Foreskin melanocyte (primary cell): ENCODE measurements at places on chromosomes 16 and 17.
A peak's percentile ranks its signal among the peaks of the same experiment; 100 is the strongest.

- DNase-seq: no peak
These were observed 35.6 kb downstream of the PRKCA start for GRCh38 chr17:66337866-66338485.

GRCh38 chr16:50960517-50961202, 190.4 kb downstream of the SALL1 start:
- no peak for DNase-seq

DNA sequence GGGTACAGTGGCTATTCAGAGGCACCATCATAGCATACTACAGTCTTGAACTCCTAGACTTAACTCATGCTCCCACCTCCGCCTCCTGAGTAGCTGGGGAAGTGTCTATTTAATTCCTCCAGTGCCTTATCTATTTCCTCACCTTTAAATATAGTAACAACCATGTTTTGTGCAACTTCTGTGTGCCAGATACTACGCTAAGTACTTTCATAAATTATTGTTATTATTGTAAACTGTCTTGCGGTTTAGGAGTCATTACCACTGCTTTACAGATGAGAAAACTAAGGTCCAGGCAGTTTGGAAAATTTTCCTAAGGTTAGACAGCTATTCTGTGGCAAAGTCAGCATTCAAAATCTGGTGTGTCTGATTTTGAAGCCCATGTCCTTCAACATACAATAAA, 359.1 kb upstream of the XYLT1 start:
- DNase-seq: no peak

- no peak for DNase-seq
These were observed 2.3 kb upstream of the UBALD2 start for GRCh38 chr17:76262732-76263344.

DNA sequence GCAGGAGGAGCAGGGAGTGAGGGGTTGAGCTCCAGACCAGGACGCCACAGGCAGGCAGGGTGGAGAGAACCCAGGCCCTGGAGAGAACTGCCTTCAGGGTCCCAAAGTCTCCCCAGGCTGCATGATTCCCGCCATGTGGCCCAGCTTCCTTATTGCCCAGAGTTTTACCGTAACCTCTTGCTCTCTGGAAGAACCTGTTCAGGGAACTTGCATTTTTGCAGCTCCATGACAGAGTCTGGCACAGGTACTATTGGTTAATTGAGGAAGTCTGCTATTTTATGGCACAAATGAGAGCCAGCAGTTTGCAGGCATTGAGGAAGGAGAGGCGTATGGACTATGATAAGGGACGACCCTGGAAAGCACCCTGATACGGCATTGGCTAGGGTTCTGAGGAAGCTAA, 11.6 kb upstream of the NOS2 start:
- no peak for DNase-seq

DNA sequence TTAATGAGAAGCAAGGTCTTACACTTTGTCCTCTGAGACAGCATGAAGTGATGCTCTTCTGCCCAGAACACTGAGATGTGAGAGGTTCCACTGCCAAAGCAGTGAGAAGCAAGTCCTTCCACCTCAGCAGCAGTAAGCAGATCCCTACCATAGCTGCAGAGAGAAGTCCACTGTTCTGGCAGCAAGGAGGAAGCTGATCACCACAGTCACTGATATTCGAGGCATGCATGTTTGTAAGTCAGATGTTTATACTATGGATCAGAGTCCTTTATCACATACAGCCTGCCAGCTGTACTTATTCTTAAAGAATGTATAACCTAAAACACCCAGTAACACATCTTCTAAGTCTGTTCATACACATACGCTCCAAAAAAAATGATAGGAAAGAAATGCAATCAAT, 18.2 kb upstream of the METTL2A start:
- DNase-seq: no peak

DNA sequence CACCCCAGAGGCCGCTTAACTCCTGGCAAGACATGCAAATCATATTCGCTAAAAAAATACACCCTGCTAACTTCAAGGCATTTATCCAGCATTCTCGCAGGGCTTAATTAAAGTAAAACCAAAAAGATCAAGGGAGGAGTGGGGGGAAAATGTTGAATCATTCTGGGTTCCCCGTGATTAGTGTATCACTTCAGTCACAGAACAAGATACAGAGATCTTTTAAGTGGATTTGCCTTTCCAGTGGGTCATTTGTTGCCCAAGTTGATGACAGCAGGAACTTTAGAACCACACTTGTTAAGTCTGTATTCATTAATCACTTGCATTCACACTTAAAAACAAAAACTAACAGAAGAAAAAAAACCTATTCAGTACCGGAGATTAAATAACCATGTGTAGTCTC, 17.3 kb downstream of the CRYBA1 start:
- DNase-seq: no peak

- DNase-seq: no peak
These were observed 119.5 kb upstream of the TNRC6C start for GRCh38 chr17:77838748-77839697.

DNA sequence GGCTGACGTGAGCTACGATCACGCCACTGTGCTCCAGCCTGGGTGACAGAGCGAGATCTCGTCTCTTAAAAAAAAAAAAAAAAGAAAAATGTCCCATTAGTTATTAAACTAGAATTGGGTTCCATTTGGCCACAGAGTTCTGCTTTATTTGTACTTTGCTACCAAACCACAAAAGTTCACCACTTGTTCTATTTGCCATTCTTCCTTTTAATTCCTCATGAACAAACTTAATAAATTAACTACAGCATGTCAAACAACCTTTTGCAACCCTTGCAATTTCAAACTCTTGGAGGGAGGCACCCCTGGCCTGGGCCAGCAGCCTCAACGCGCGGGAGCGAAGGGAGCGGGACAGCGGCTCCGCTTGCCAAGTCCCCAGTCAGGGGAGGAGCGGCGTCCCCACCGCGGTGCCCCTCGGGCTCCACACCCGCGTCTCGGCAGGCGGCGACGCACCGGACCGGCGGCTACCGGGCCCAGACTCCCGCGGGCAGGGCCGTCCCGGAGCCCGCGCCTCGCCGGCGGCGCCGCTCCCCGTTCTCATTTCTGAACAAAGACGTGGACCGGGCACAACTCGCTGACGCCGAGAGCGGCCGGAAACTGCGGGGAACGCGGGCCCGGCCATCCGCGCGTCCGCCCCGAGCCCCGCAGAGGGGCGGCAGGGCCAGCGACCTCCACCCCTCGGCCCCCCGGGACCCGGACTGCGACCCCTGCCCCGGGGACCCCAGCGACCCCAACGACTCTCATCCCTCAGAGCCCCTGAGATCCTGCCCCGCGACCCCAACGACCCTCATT, 775 bp downstream of the CYTH1 start:
- peak; percentile 34 for DNase-seq

DNA sequence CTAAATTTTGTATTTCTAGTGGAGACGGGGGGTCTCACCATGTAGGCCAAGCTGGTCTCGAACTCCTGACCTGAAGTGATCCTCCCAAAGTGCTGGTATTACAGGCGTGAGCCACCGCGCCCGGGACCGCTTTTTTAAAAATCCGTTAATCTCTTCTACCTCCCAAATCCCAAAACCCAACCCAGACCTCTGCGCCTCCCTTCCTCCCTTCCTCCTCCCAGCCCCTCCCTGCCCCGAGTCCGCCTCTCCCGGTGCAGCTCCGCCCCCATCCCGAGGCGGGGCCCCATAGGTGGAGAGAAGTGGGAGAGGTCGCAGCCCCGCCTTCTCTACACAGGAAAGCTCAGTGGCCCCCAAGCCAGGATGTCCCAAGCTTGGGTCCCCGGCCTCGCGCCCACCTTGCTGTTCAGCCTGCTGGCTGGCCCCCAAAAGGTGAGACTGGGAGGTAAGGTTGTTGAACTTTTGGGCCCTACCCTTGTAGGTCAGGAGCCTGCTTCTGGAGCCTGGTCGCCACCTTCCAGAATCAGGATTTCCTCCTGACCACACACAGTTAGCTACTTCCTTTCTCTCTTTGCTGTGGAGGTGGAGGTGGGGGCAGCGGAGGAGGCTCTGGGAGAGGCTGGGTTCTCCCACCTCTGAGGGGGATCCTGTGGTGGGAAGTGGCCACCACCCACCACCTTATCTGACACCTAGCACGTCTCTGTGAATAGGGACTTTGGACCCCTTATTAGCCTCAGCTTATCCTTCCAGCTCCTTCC, at the start of gene TMEM92:
TSS of gene TMEM92 (plus strand) at position 325 of the 755 bp plus-strand sequence. CDS start at position 361, 36 bp downstream.
- no peak for DNase-seq

- no peak for DNase-seq
These were observed 14.1 kb downstream of the SPG7 start for GRCh38 chr16:89522287-89522686.

- no peak for DNase-seq
These were observed 10.9 kb downstream of the UBALD2 start for GRCh38 chr17:76276069-76276431.

GRCh38 chr17:48143629-48144028, 36.1 kb downstream of the SNX11 start:
- no peak for DNase-seq

DNA sequence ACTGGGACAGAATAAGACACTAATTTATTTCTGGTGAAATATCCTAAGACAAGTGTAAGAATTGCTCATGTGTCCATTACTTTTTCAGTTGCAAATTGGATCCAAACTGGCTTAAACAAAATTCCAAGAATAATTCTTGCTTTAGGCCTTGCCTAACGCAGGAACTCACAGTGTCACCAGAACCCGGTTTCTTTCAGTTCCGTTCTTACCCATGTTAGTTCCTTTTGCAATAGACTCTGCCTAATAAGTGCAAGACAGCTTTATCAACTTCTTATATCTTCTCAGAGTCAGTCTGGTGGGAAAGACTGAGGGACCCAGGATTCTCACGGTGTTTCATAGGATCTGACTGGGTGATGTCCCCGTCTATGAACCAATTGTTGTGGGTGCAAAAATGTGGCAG, 24.7 kb downstream of the GDE1 start:
- no peak for DNase-seq

- DNase-seq: peak; percentile 57
These were observed 19.6 kb upstream of the KANSL1 start for GRCh38 chr17:46212634-46213435.

DNA sequence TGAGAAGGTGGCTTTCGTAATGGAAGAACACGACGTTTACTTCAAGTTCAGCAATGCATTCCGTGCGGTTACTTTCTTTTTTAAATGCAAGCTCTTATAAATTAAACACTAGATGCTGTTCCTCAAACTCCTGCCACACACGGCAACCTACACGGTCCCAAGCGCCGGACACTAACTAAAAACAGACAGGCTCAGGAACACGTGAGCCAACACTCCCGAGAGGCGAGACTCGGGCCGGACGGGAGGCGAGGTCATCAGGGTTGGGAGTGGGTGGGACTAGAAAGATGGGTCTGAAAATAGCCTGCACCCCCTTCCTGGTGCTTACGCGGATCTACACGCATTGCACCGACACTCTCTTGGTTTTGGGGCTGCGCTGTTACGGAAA, 6.4 kb downstream of the CLCN7 start:
- no peak for DNase-seq

DNA sequence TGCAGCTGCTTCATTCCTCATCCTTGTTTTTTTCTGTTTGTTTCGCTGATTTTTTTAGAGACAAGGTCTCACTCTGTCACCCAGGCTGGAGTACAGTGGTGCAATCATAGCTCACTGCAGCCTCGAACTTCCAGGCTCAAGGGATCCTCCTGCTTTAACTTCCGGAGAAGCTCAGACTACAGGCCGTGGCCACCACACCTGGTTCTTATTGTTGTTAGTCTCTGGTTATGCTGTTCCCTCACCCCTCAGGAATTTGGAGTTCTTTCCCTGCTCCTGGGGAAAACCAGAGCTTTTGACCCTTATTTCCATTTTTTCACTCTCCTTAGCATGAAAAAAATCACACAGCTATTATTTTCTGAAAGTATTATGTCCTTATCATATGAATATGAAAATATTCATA, 1.8 kb downstream of the ODF4 start:
- no peak for DNase-seq

GRCh38 chr17:81676906-81677305, 6.7 kb downstream of the ARL16 start:
- no peak for DNase-seq

DNA sequence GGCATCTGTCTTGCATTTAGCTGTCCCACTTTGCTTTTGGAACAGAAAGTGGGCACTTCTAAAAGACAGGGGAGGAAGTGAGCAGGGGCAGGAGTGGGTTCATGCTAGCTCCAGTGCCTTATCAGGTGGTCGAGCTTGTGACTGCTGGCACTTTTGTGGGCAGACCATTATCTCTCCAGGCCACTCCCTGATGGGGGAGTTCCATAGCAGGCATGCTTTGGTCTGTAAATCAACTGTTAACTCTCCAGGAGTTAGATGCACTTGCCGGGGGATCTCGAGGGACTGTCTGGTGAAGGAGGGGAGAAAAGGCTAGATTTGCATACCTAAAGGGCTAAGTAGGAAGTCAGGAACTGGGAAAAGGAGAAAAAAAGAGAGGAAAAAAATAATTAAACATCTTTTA, 9.3 kb upstream of the CARD14 start:
- no peak for DNase-seq

DNA sequence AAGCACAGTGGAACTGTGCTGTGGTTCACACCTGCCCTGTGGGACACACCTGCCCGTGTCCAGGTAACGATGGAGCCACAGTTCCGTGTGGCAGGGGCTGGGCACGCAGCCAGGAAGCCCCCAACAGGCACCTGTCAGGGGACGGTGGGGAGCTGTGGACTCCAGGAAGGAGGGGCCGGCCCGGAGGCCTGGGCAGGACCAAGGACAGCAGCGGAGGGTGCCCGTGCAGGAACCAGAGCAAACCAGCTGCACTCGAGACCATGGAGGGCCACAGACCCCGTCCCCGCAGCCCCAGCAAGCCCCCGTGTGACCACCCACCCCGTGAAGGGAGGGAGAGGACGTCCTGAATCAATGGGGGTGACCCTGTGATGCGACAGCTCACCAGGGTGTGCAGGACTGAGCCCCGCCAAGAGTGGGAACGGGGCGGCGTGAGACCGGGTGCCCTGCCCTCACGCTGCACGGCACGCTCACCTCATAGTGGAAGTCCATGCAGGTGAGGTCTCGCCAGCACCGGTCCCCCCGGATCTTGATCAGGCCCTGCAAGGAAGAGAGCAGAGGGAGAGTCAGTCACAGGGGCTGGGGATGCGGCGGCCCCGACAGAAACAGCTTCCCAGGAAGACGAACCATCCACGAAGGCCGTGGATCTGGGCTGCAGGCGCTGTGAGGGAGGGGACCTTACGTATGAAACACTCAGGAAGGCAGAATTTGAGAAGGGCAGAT, 78.1 kb downstream of the LMF1 start:
- no peak for DNase-seq

- DNase-seq: no peak
These were observed 42.7 kb upstream of the CPNE2 start for GRCh38 chr16:57049678-57050077.

GRCh38 chr16:48820379-48820778, 210.4 kb upstream of the N4BP1 start:
- no peak for DNase-seq

- no peak for DNase-seq
These were observed 147.1 kb downstream of the FOXL1 start for GRCh38 chr16:86725401-86725800.

DNA sequence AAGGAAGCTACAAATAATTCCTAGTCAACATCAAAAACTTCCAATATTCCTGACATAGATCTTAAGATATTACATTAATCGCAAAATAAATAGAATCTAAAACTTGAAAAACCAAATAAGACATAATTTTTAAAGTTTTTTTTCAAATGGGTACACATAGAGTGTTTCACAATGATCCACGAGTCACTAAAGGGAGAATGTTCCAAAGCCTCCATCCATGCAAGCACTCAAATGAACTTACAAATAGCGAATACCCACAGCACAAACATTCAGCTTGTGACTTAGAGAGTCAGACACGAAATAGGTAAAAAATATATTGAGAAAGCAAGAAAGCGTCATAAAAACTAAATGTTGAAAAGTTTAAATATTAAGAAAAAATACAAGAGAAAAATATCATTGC, 65.7 kb downstream of the CEP112 start:
- no peak for DNase-seq
